ENCODE measurements at places on chromosomes 3 and 15.

DNA sequence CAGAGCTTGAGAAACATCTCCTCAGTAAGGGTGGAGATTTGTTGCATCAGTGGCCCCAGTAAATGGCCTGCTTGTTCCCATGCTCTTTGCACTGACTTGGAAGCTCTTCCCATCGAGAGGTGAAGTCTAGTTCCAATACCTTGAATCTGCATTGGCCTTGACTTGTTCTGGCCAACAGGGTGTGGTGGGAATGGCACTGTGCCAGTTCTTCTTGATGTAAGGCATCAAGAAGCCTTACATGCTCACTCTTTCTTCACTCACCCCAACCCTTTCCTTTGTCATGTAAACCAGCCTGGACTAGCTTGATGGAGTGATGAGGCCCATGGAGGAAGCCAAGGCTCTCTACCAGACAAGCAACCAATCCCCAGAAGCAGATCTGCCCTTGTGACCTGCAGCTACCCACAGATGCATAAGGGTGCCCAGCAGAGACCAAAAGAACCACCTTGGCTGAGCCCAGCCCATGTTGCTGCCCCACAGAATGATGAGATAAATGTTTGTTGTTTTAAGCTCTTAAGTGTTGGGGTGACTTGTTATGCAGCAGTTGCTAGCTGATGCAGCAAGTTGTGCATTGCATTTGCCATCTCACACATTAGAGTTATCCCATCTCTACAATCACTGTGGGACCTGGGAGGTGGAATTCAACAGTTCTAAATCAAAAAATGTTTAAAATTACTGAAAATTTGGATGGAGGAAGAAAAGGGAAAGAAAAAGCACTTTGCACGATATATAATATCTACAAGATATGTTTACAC is 11.1 kb upstream of the MGLL start:
- no peak for DNase-seq

- DNase-seq, result peak; percentile 43
These were observed 306.4 kb downstream of the MAGI1 start for GRCh38 chr3:65732051-65732935.

GRCh38 chr3:100436951-100437350 is 35.6 kb downstream of the LNP1 start:
- DNase-seq, result no peak

- DNase-seq, result no peak
These were observed 29.2 kb upstream of the TPRG1 start for GRCh38 chr3:189142527-189142926.

GRCh38 chr3:96712792-96713191 is 101.6 kb upstream of the EPHA6 start:
- no peak for DNase-seq

DNA sequence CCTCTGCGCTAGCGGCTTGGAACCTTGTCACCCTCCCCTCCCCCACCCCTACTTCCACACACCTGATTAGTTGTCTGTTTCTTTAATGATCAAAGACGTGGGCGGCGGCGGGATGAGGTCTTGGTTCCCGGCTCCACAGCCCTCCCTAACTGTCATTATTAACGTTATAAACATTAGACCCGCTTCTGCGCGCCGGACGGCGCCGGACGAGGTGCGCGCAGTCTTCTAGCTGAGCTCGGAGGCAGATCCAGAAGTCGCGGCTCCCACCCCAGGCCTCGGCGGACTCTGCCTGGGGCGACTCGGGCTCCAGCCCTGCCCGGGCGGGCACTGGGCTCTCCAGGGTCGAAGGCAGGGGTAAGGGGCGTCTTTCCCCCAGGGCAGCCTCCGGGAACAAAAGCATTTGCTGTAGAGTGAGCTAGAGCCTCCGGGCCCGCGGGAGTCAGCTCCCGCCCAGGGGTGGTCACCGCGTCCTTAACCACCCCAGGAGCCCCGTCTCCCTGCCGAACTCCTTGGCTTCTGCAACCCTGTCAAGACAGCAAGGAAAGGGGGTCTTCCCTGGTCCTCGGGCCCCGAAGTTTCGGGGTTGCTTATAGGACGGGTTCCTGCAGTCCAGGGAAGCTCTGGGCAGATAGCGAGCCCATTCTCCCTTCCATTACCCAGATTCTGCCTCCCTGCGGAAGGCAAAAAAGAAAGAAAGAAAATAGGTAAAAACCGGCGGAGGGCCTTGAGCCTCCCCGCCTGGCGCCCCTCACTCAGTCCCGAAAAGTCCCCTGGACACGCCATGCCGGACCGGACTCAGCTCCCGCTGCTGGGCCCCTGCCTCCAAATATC is 2.2 kb upstream of the ISLR2 start:
- DNase-seq, result no peak

DNA sequence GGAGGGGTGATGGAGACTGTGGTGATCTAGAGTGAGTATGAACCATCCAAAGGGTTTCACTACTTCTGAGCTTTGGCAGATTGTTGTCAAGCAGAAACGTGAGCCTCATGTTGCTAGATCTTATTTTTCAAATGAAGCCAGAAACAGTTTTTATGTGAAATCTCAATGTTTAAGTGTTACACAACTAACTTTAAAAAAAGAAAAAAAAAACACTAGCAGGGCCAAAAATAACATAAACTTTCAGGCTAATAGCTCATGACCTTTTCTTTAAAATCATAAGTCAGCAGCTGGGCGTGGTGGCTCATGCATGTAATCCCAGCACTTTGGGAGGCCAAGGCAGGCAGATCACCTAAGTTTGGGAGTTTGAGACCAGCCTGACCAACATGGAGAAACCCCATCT is 2.1 kb upstream of the HTR3D start:
- DNase-seq, result no peak

GRCh38 chr3:86968244-86968932 is 22.6 kb downstream of the VGLL3 start:
- no peak for DNase-seq

- no peak for DNase-seq
These were observed 62.5 kb downstream of the TRIM69 start for GRCh38 chr15:44798826-44799225.

- no peak for DNase-seq
These were observed 98.6 kb downstream of the RPL39L start for GRCh38 chr3:187040516-187041361.

DNA sequence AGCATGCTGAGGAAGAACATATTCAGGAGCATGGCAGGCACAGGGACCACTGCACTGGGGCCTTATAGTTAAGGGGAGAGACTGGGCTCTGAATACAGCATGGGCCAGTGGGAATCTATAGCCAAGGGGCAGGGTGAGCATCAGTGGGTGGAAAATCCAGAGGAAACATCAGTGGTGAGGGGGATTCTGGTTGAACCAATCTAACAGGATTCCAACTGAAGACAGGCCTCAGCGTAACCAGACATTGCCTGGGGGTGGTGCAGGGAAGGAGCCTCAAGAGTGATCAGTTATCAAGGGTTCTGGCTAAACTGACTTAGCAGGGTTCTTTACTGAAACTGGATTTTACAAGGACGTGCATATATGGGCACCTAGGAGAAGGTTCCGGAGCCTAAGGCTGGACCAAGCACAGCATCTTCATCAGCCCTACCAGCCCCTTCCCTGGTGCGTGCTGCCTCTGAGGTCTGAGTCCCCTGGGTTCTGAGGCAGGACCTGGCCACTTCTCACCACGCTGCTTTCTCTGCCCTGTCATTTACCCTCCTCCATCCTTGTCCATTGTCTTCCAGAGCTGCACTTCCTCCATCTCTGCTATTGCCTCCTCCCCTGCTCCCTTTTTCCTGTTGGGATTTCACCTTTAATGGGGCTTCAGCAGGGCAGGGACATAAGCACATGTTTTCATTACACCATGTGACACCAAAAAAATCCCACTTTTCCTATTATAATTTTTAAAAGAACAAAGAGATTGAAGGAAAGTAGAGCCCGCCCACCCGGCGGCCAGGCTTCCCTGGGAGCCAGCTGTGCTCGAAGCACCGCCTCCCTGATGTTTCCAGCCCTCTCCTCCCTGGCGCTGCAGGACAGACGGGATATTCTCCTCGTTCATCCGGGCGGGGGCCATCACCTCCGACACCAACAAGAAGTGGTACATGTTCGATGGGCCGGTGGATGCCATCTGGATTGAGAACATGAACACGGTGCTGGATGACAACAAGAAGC is 52.1 kb downstream of the DNAH1 start:
- no peak for DNase-seq
